ENCODE measurements at places on chromosomes 6 and 20.

DNA sequence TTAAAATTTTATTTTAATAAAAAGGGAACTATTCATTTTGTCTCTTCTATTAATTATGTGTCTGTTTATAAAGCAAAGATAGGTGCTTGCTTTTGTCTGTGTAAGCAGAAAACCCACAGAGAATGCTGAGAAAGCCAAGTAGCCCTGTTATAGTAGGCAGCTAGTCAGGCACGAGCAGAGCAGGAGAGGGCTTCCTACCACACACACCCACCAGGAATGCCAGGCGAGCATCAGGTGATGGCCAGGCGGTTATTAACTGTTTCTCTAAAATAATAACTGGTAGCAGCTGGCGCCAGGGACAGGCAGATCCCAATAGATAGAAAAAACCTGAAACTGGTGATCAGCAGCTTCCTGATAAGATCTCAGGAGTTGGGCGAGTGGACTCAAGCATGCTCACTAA, 15.7 kb downstream of the C6orf15 start:
- DNase-seq: no peak

DNA sequence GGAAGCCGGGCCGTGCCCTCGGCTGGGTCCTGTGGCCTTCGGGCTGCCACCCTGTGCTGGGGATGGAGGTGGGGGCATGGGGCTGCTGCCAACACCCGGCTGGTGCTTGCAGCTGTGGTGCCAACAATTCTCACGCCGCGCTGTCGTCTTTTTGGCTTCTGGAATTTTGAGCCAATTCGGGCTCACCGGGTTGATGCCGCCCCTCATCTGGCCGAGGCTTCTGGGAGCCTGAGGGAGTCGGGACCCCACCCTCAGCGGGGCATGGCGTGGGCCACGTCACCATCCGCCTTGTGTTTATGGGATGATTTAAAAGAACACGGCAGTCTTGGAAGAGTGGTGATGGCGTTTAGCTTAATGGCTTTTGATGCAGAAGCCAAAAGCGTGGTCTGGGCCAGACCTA, 8.7 kb upstream of the NPBWR2 start:
- DNase-seq: no peak

- no peak for DNase-seq
These were observed 296.3 kb downstream of the PREX1 start for GRCh38 chr20:48531505-48531904.

GRCh38 chr6:53868626-53869025, 73.8 kb downstream of the LRRC1 start:
- no peak for DNase-seq

- no peak for DNase-seq
These were observed 171.4 kb downstream of the COL9A1 start for GRCh38 chr6:70131528-70131927.
